NCI-H226 (cell line): ENCODE measurements at places on chromosomes 2 and 18.

DNA sequence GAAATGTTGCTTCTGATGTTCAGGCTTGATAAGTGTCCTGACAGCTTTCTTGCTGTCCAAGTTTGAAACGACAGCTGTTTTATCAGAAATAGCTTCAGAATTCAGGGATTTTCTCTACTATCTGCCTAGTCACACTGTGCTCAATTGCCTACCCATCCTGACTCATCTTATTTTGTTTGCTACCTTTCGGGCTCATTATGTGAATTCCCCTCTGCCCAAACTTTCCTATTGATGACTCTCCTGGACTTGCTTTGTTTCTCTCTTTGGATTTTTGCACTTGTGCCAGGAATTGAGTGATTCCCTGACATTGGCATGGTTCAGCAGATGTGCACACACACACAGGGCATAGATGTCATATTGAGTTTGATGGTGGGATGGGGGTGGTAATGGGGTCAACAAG, 1052.6 kb upstream of the PIK3C3 start:
- DNase-seq = no peak

GRCh38 chr2:96106991-96107707, 9.2 kb downstream of the ADRA2B start:
- no peak for DNase-seq

DNA sequence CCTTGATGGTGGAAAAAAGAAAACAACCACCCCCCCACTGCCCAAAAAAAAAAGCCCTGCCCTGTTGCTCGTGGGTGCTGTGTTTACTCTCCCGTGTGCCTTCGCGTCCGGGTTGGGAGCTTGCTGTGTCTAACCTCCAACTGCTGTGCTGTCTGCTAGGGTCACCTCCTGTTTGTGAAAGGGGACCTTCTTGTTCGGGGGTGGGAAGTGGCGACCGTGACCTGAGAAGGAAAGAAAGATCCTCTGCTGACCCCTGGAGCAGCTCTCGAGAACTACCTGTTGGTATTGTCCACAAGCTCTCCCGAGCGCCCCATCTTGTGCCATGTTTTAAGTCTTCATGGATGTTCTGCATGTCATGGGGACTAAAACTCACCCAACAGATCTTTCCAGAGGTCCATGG, 28.0 kb downstream of the MAL start:
- DNase-seq = no peak

- no peak for DNase-seq
Observed at GRCh38 chr2:3491306-3491705, 28.0 kb downstream of the ADI1 start.
